ENCODE measurements at places on chromosomes 7 and 10. TPM values are rescaled to one million over a fixed set of nuclear protein-coding genes. Genes with fewer than 3 reads are reported as not detected.

- H3K27me3 ChIP-seq = no peaks in the 10 kb centered on the region
- DNase-seq = no peak
- H3K4me3 ChIP-seq = no peak overlapping the region
- H3K4me1 ChIP-seq = no peaks in the 10 kb centered on the region
- no peak overlapping the region for H3K27ac ChIP-seq
These were observed 35.6 kb downstream of the COL13A1 start for GRCh38 chr10:69837261-69837660.

GRCh38 chr7:93053949-93054943, 63.5 kb downstream of the SAMD9 start:
- no peak overlapping the region for H3K4me3 ChIP-seq
- H3K27me3 ChIP-seq = no peaks in the 10 kb centered on the region
- no peaks in the 10 kb centered on the region for H3K36me3 ChIP-seq
- no peak for DNase-seq

DNA sequence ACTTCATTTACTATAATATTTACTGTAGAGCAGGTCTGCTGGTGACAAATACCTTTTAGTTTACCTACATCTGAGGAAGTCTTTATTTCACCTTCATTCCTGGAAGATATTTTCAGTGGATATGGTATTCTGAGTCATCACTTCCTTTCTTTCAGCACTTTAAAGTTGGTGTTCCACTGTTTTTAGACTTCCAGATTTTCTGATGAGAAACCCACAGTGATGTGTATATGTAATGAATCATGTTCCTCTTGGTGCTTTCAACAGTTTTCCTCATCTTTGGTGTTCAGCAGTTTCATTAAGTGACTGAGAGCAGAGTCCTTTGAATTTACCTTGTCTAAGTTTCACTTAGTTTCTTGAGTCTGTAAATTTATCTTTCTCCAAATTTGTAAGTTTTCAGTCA, 36.4 kb downstream of the COPG2 start:
- no peaks in the 10 kb centered on the region for H3K4me1 ChIP-seq
- no peak for DNase-seq
- H3K4me3 ChIP-seq = no peak overlapping the region
- no peaks in the 10 kb centered on the region for H3K36me3 ChIP-seq
- H3K27me3 ChIP-seq = no peaks in the 10 kb centered on the region
- no peak overlapping the region for H3K27ac ChIP-seq

DNA sequence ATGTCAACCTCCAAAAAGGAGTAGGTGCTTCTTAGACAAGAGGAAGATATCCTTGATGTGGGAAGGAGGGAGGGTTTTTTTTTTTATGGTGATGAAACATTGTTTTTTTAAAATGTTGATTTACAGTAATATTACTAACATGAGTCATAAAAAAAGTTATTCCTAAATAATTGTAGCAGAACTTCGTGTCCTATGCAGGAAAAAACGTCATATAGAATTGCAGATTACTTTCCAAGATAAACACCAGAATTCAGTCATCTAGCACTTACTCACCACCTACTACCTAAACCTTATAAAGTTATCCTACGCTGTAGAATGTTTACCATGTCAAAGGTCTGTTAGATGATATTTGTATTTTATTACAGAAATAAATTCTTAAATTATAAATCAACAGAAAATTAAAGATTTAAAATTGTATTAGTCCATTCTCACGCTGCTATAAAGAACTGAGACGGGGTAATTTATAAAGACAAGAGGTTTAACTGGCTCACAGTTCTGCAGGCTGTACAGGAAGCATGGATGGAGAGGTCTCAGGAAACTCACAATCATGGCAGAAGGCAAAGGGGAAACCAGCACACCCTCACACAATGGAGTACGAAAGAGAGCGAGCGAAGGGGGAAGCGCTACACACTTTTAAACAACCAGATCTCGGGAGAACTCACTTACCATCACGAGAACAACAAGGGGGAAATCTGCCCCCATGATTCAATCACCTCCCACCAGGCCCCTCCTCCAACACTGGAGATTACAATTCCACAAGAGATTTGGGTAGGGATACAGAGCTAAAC, 105.2 kb upstream of the NEBL start:
- no peak overlapping the region for H3K27ac ChIP-seq
- H3K36me3 ChIP-seq = no peaks in the 10 kb centered on the region
- no peak for DNase-seq
- H3K27me3 ChIP-seq = no peaks in the 10 kb centered on the region

- no peaks in the 10 kb centered on the region for H3K4me1 ChIP-seq
- H3K36me3 ChIP-seq = no peaks in the 10 kb centered on the region
- no peak overlapping the region for H3K4me3 ChIP-seq
These were observed 623.2 kb downstream of the CCSER2 start for GRCh38 chr10:84951616-84952015.

DNA sequence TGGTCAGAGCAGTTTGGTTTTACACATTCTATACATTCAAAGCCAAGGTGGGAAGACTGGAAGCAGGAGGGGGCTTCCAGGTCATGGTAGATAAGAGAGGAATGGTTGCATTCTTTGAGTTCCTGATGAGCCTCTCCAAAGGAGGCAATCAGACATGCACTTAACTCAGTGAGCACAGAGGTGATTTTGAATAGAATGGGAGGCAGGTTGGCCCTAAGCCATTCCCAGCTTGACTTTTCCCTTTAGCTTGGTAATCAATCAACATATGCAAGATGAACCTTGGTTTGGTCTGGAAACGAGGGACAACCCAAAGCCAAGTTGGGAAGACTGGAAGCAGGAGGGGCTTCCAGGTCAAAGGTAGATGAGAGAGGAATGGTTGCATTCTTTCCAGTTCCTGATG, 31.4 kb downstream of the TCERG1L start:
- H3K36me3 ChIP-seq = no peaks in the 10 kb centered on the region
- H3K4me3 ChIP-seq = no peak overlapping the region
- no peaks in the 10 kb centered on the region for H3K27me3 ChIP-seq
- DNase-seq = no peak

DNA sequence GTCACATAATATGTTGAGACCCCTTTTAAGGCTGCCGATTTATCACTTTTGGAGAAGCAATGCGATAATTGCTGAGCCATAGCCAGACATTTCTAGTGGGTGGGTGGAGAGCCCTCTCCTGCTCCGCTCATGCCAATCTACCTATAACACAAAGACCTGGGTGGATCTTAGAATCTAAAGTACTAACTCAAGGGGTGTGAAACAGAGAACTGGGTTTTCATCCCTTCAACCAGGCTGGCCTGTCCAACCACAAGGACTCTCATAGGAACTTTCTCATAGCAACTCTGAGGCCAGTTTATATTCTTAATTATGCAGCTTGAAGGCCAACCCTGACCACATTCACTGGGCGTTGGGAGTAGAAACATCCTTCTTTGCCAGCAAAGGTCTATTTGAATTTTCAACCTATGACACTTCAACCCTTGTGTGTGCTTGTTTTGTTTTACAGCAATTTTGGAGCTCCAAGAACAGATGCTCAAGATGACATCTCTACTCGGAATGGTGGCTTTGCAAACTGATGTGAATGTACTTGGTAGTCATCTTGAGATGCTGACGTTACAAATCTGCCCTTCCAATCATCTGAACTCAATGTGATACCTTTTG, 1198.2 kb upstream of the AUTS2 start:
- no peaks in the 10 kb centered on the region for H3K4me1 ChIP-seq
- no peaks in the 10 kb centered on the region for H3K27me3 ChIP-seq
- DNase-seq = no peak
- no peaks in the 10 kb centered on the region for H3K36me3 ChIP-seq

DNA sequence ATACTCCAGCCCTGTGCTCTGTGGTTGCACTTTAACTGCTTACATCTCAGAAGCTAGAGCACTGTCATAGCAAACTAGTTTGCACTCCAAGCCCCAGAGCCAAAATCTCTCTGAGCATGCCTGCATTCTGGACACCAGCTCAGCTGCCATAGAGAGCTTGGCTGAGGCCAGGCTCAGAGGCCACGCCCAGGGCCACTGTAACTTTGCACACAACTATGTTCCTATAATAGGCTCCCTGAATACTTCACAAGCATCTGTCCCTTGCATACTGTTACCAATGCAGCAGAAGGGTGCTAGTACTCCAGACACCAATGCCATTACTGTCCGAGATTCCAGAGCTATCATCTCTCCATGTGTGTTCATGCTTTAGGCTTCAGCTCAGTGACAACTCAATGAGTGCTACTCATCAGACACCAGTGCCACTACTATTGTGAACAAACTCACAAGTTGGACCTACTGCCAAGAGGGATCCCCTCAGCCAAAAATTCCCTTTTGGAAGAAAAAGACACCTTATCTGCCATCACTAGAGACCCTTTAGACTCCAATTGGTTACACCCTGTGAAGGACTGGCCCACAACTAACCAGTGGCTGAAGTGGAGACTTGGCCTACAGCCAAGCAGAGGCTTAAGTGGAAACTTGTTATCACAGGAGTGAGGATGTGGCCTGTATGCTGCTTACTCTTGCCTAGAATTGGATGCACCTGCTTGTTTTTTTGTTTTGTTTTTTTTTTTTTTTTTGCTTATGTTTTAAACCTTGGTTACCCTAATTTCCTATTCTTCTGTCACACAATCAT, 211.6 kb upstream of the MAGI2 start:
- no peaks in the 10 kb centered on the region for H3K27me3 ChIP-seq
- DNase-seq = no peak
- H3K4me1 ChIP-seq = no peaks in the 10 kb centered on the region

DNA sequence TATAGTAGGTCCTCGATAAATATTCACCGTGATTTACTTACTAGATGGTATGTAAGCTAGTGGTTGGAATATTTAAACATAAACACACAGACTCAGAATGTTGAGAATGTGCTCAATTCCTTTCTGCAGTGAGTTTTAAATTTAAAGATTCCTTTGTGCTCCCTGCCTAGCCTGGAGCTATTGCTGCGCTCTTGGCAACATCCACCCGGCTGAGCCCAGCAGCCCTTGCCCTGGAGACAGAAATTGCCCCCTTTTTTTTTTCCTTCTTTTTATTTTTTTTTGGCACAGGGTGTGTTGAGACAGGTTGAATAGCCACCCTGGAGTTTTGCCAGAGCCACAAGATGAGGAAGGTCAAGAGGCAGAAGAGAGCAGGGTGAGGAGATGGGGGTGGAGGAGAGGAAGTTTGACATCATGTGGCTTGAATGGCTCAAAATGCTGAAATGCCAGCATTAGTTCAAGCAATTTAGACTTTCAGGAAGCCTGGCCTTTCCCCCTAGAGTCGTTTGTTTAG, 180.8 kb downstream of the PRKCQ start:
- no peaks in the 10 kb centered on the region for H3K36me3 ChIP-seq
- H3K4me1 ChIP-seq = no peaks in the 10 kb centered on the region
- H3K27ac ChIP-seq = no peak overlapping the region
- H3K27me3 ChIP-seq = no peaks in the 10 kb centered on the region
- peak; percentile 79 for DNase-seq

DNA sequence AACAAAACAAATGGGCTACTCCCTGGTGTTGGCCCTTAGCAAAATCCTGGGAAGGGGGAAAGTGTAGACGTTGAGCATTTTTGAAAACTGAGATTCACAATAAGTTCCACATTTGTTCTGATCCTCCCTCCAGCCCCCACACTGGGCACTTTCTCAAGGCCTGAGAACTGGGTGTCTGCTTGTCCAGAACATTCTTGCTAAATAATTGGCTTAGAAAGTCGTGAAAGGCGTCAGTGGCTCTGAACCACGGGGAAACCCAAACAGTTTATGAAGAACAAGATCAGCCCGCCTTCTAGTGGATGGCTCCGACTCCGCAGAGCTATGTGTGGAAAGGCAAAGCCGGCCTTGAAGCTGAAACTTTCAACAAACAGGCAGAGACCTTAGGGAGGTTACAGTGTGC, 370.1 kb downstream of the PRPF18 start:
- no peaks in the 10 kb centered on the region for H3K36me3 ChIP-seq
- no peaks in the 10 kb centered on the region for H3K4me1 ChIP-seq
- no peaks in the 10 kb centered on the region for H3K27me3 ChIP-seq

GRCh38 chr7:155789001-155789725, 23.1 kb downstream of the SHH start:
- no peaks in the 10 kb centered on the region for H3K27me3 ChIP-seq
- no peak overlapping the region for H3K4me3 ChIP-seq
- H3K36me3 ChIP-seq = no peaks in the 10 kb centered on the region
- no peak for DNase-seq
- no peaks in the 10 kb centered on the region for H3K4me1 ChIP-seq

DNA sequence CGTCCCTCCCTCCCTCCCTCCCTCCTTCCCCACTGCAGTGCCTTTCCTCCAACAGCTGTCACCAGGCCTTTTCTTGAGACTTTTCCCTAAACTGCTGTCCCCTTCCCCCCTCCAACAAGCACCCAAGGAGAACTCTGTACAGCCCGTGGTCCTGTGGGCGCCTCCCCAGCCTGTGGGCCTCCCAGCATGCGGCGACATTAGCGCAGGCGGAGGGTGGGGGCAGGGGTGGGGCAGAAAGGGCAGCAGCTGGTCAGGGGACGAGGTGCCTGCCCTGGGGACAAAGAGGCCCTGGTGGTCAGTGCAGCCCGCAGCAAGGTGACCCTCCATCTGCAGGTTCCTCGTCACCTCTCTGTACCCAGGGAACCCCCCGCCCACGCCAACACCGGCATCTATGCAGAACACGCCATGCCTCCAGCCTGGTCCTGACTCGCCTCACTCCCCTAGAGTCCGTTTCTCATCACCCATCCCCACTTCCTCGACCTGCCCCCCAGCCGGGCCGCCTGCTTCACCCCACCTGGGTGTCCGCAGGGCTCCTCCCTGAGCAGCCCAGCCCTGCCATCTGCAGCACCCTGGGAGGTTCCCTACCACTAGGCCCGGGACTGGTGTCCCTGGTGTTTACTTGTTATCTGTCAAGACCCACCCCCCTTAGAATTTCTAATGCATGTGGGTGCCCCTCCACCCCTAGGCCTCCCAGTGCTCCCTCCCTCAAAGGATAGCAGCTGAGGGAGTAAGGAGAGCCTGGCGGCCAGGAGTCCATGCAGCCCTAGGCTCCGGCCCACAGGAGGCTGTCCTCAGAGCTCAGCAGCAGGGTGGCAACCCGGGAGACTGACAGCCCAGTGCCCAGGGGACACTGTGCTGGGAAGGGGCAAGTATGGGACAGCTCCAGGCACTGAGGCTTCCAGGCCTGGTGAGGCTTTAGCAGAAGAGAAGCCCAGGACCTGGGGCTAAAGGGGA, 147.8 kb downstream of the ARHGAP22 start:
- H3K4me3 ChIP-seq = no peak overlapping the region
- H3K36me3 ChIP-seq = no peaks in the 10 kb centered on the region
- peak; percentile 66 for DNase-seq
- H3K4me1 ChIP-seq = no peaks in the 10 kb centered on the region
- no peak overlapping the region for H3K27ac ChIP-seq

DNA sequence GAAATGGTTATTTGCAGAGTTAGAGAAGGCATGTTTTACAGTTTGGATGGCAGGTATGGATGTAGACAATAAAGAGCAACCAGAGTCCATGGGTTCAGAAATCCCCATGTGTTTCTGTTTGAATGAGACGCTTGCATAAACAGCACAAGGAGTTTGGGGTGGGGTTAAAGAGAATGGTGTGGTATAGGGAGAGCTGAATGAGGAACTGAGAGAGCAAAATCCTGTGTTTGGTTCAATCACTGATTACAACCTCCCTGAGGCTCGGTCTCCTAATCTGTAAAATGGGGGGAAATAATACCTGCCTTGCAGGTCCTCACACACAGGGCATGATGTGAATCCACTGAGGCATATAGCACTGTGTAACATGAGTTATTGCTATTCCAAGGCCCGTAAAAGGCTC, 23.7 kb downstream of the CAV1 start:
- H3K4me1 ChIP-seq = peaks cover 2% of the 10 kb centered on the region
- no peak for DNase-seq
- H3K36me3 ChIP-seq = peaks cover 3% of the 10 kb centered on the region
- H3K27ac ChIP-seq = peak overlapping the region; percentile 18
- H3K4me3 ChIP-seq = no peak overlapping the region
- H3K27me3 ChIP-seq = no peaks in the 10 kb centered on the region

The PRSS2 gene
- 12.0 TPM for total RNA-seq

The SPRN gene
- total RNA-seq = not detected

The FAM25C gene
- total RNA-seq = not detected

The GARIN1A gene
- total RNA-seq = 6.1 TPM

The CHST15 gene
- 39.9 TPM for total RNA-seq

The SNX10 gene
- total RNA-seq = 5.6 TPM

Data from aorta (tissue), 5 donors.